ENCODE measurements at places on chromosomes 4 and X.

DNA sequence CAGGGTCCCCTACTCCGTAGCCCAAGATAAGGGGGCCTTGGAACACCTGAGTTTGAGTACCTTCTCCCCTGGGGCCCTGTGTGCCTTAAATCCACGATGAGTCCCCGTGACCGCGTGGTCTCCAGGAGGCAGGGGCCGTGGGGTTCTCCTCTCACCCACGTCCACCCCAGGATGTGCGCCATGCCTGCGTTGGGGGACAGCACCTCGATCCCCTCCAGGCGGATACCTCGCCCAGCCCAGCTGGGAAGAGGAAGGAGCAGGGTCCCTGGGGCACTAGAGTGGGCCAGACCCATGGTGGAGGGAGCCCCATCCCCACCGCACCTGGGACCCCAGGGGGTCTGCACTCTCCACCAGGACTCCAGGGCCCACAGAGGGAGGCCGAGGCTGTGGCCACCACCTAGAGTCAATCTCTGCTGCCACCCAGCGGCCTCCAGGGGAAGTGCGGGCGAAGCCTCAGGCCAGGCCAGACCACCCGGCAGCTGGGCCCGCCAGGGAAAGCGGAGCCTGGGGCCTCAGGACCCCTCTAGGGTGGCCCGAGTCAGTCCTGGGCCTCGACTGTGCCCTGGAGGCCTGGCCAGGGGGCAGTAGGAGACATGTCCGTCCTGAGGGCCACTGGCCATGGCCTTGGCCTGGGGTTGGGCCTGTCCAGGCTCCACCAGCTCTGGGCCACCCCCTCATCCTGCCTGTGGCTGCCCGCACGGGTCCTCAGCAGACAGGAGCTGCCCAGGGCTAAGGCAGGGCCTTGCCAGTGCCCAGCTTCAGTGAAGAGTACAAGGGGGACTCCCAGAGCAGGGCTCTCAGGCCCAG lies 55.0 kb downstream of the FAM53A start:
- DNase-seq, result peak; percentile 30

- peak; percentile 13 for DNase-seq
These were observed 29.2 kb upstream of the CCNI start for GRCh38 chr4:77104791-77105540.

DNA sequence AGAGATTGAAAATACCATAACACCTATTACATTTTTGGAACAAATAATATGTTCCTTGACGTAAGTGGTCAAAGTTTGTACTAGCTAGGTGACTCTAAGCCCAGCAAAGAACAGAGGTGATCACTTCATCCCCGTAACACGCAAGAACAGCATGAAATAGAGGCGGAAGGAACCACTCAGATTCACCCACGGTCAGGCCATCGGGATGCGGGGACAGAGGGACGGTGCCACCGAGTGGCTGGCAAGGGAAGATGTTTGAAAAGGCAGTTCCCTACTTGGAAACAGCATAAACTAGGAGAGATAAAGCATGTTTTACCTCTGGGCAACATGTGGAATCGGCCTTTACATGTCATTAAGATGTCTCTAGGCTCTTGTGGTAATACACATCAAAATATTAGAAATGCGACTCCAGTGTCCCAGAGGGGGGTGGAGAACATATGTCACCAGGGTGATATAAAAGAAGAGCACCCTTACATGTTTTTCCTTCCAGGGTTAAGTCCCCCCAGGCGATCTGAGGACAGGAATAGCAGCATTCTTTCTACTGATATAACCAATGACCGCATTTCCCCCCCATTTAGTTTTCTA lies 84.0 kb downstream of the PHKA2 start:
- no peak for DNase-seq

- DNase-seq, result peak; percentile 5
These were observed 654 bp downstream of the ATOH1 start for GRCh38 chr4:93828995-93829819.

GRCh38 chrX:57172544-57172943 lies 35.3 kb upstream of the SPIN2A start:
- DNase-seq, result no peak

DNA sequence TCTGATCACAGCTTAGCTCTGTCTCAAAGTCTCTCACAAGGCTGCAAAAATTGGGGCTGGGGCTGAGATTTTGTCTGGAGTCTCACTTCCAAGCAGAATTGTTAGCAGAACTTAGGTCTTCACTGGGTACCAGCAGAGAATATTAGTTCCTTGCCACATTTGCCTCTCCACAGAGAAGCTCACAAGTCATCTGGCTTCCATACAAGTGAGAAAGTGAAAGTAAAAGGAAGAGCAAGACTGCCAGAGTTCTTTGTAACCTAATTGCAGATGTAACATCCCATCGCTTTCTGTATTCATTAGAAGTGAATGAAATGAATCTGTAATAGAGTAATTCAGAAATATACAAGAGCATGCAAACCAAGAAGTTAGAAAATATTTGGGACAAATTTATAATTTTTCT lies 624.1 kb upstream of the GNPDA2 start:
- no peak for DNase-seq

DNA sequence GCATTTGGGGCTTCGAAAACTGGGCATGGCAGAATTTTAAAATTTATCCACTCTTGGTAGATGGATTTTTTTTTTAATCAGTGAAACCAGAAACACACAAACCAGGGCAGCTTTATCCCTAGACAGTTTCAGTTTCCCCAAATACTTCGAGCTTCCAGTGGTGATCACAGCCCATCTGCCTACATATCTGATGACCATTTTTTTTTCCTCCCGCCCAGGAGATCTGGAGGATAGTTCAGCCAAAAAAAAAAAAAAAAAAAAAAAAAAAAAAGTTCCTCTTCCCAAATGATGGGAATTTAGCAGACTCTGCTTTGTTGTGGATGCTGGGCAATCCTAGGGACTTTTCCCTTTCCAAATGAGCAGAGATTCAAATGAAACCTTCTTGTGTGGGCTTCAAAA lies 1.0 kb upstream of the TBC1D9 start:
- no peak for DNase-seq

GRCh38 chrX:135505351-135505750 lies 15.1 kb upstream of the INTS6L start:
- no peak for DNase-seq

DNA sequence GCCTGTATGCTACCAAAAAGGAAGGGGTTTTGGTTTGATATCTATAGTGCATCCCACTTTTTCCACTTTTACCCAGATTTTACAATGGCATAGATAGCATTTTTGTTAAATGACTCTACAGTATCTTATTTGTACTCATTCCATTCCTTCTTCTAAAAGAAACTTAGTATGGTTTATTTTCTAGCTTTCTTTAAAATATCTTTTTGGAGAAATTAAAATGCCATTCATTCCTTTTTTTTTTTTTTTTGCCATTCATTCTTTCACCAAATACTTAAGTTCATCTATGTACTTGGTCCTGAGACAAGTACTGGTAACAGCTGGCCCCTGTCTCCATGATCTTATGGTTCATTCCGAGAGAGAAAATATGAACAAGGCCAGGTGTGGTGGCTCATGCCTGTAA lies 49.1 kb downstream of the MID1 start:
- no peak for DNase-seq

- DNase-seq, result no peak
These were observed 63.7 kb upstream of the PLAC1 start for GRCh38 chrX:134721766-134722532.

DNA sequence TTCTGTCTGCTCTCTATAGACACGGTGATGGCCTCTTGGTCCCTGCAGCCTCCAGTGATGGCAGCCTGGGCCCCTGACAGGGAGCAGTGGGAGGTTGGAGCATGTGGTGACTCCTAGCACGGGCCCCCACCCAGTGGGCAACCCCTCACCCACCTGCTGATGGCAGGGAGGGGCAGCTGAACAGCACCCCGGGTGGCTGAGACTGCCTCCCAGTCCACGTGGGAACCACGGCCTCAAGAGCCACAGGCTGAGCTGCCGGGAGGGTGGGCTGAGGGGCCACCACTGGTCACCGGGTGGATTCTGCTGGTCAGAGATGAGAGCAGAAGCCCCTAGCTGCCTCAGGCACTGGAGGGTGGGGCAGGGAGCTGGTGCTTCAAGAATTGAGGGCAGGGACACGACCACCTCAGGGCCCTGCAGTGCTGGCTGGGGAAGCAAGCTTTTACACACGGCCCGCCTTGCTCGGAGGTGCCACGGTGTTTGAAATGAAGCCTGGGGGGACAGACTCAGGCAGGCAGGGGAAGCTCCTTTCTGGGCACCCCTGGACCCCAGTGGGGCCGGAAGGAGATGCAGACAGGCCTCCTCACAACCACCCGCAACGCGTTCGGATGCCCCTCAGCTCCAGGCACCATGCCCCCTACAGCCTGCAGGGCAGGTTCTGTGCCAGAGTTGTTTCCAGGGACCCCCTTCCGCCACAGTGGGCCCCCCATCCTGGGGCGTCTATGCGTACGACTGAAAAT lies 6.3 kb upstream of the HAUS3 start:
- DNase-seq, result no peak

DNA sequence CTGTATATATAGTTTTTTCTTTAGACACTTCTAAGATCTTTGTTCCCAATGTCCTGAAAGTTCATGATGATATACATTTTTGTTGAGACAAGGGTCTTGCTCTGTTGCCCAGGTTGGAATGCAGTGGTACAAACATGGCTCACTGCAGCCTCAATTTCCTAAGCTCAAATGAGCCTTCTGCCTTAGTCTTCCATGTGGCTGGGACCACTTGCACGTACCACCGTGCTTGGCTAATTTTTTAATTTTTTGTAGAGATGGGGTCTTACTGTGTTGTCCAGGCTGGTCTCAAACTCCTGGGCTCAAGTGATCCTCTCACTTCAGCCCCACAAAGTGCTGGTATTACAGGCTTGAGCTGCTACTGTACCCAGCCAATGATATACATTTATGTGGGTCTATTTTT lies 132.9 kb upstream of the BCOR start:
- no peak for DNase-seq
